Muscle of back (tissue), 13 donors: ENCODE measurements at places on chromosomes 3 and 15. TPM values are rescaled to one million over a fixed set of nuclear protein-coding genes. Genes with fewer than 3 reads are reported as not detected.

THBS1 gene
- polyA plus RNA-seq, result 85.9 TPM

CFAP20DC gene
- 2.1 TPM for polyA plus RNA-seq

POMGNT2 gene
- 16.3 TPM for polyA plus RNA-seq

IQCF5 gene
- not detected for polyA plus RNA-seq

SLC51B gene
- 1.2 TPM for polyA plus RNA-seq

MESP2 gene
- polyA plus RNA-seq, result 0.27 TPM

REC114 gene
- not detected for polyA plus RNA-seq

BCL2A1 gene
- polyA plus RNA-seq, result not detected

C3orf62 gene
- polyA plus RNA-seq, result 6.1 TPM

FBXO45 gene
- 12.9 TPM for polyA plus RNA-seq

SLC22A13 gene
- 0.20 TPM for polyA plus RNA-seq

SV2B gene
- polyA plus RNA-seq, result 1.7 TPM

SLMAP gene
- polyA plus RNA-seq, result 75.9 TPM

DPPA2 gene
- polyA plus RNA-seq, result not detected

TMEM158 gene
- 6.2 TPM for polyA plus RNA-seq

DNAH1 gene
- polyA plus RNA-seq, result 8.4 TPM

SH2D7 gene
- polyA plus RNA-seq, result 0.08 TPM

LTF gene
- polyA plus RNA-seq, result 1.5 TPM

GOLGA8S gene
- polyA plus RNA-seq, result 0.97 TPM

EOMES gene
- polyA plus RNA-seq, result 0.11 TPM

PYGO1 gene
- polyA plus RNA-seq, result 9.6 TPM

CAPN3 gene
- 324 TPM for polyA plus RNA-seq

PCSK6 gene
- 9.6 TPM for polyA plus RNA-seq

HDAC11 gene
- polyA plus RNA-seq, result 14.2 TPM

FEZF2 gene
- polyA plus RNA-seq, result not detected

DCUN1D1 gene
- 38.4 TPM for polyA plus RNA-seq

RTP1 gene
- polyA plus RNA-seq, result not detected

DNAH12 gene
- 0.67 TPM for polyA plus RNA-seq

DUOXA2 gene
- not detected for polyA plus RNA-seq

TMCO5A gene
- not detected for polyA plus RNA-seq

DNAJB11 gene
- 52.1 TPM for polyA plus RNA-seq

OXTR gene
- polyA plus RNA-seq, result 6.3 TPM

KCNMB3 gene
- 2.7 TPM for polyA plus RNA-seq

GOLGA6L10 gene
- polyA plus RNA-seq, result 0.46 TPM

FGF12 gene
- 2.9 TPM for polyA plus RNA-seq

C3orf49 gene
- 0.31 TPM for polyA plus RNA-seq

CCR8 gene
- polyA plus RNA-seq, result not detected

ZNF80 gene
- polyA plus RNA-seq, result not detected

PDZRN3 gene
- 67.0 TPM for polyA plus RNA-seq

MYL3 gene
- 325 TPM for polyA plus RNA-seq

GOLGA6D gene
- polyA plus RNA-seq, result 0.17 TPM

ACAD11 gene
- polyA plus RNA-seq, result 7.4 TPM
